Inflammatory macrophage (primary cell): ENCODE measurements at places on chromosomes 13 and 19.
A peak's percentile ranks its signal among the peaks of the same experiment; 100 is the strongest.

- peak; percentile 64 for DNase-seq
Observed at GRCh38 chr13:40637643-40638042, 28.8 kb downstream of the FOXO1 start.

DNA sequence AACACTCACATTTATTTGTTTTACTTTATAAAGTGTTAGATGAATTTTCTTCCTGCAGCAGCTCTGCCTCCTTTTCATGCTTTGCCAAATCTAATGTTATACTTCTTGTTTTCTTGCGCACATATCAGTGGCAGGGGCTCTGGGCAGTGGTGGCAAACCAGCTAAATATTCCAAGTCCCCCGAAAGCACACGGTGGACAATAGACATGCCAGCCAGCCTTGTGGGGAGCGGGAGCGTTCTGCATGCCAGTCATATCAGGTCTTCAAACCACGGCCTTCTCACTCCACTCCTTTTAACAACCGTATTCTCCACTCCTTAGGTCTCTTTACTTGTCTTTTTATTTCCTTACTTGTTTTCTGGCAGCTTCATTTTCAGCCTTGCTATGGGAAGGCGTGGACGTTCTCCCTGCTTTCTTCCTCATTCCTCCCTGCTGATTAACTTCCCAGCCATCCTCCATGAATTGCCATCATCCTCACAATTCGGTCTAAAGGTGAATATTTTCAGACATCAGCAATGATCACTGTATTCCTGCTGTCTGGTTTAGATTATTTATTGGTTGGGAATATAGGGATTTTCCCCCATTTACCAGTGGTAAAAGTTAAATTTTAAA, 77.1 kb upstream of the WASF3 start:
- no peak for DNase-seq

GRCh38 chr13:56975647-56976046, 165.1 kb upstream of the PRR20A start:
- DNase-seq, result no peak

- no peak for DNase-seq
Observed at GRCh38 chr19:14141041-14141440, 4.7 kb upstream of the ASF1B start.
